ENCODE measurements at places on chromosomes 16 and 17.
A peak's percentile ranks its signal among the peaks of the same experiment; 100 is the strongest.

DNA sequence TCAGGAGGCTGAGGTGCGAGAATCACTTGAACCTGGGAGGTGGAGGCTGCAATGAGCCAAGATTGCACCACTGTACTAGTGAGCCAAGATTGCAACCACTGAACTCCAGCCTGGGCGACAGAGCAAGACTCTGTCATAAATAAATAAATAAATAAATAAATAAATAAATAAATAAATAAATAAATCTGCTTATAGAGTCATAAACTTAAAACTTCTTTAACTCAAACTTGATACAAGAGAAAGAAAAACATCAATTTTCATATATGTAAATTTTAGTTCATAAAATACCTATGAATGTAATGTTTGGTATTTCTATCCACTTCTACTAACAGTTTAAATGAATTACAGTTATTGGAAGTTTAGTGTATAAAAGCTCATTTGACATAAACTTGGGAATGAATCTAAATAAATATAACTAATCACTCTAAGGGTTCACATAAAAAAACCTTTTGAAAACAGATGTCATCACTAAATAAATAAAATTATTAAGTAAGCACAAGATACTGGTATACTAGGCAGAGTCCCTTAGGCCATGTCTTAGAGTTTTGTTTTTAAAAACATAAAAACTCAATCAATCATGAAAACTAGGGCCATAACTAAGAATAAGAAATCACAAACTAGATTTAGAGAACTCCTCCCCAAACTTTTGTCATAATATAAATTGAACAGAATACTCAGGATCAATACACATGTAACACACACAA, 54.1 kb downstream of the SMURF2 start:
- H3K27me3 ChIP-seq, result no peaks in the 10 kb centered on the region
- H3K4me1 ChIP-seq, result no peaks in the 10 kb centered on the region
- H3K36me3 ChIP-seq, result no peaks in the 10 kb centered on the region
- no peak overlapping the region for H3K4me3 ChIP-seq
- DNase-seq, result no peak

GRCh38 chr16:50991436-50991835, 159.6 kb downstream of the SALL1 start:
- no peak overlapping the region for H3K27ac ChIP-seq
- no peaks in the 10 kb centered on the region for H3K4me1 ChIP-seq
- H3K36me3 ChIP-seq, result no peaks in the 10 kb centered on the region
- no peak for DNase-seq
- H3K27me3 ChIP-seq, result no peaks in the 10 kb centered on the region

GRCh38 chr17:38577244-38577643, 28.5 kb downstream of the SRCIN1 start:
- H3K36me3 ChIP-seq, result no peaks in the 10 kb centered on the region
- H3K27me3 ChIP-seq, result peaks cover 47% of the 10 kb centered on the region
- no peak for DNase-seq
- peak overlapping the region; percentile 16 for H3K4me3 ChIP-seq

DNA sequence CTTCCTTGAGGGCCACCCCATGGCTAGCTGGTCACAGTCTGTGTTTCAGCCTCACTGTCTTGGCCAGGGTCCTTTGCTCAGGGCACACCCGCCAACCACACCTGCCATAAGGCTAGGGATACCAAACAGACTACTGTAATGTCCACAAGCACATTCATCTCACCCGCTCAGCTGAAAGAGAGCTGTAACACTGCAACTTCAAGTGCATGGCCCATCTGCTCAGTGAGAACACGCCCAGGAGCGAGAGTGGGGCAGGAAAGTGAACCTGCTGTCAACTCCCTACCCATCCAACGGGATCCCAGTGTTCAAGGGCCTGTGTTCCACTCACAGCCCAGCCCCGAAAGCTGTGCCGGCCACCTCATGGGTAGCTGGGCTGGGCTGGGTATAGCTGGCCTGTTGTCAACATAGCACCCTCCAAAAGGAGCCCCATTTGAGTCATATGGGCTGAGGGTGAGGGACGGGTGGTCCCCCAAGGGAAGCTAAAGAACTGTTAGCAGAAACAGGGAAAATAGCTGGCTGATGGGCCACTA, 55.7 kb downstream of the SCNN1B start:
- no peak overlapping the region for H3K4me3 ChIP-seq
- no peak overlapping the region for H3K27ac ChIP-seq
- H3K36me3 ChIP-seq, result no peaks in the 10 kb centered on the region
- no peaks in the 10 kb centered on the region for H3K4me1 ChIP-seq

GRCh38 chr17:19322861-19323260, 39.7 kb downstream of the B9D1 start:
- H3K27me3 ChIP-seq, result no peaks in the 10 kb centered on the region
- no peak overlapping the region for H3K27ac ChIP-seq
- no peak overlapping the region for H3K4me3 ChIP-seq
- H3K4me1 ChIP-seq, result peaks cover 2% of the 10 kb centered on the region
- peaks cover 11% of the 10 kb centered on the region for H3K36me3 ChIP-seq

DNA sequence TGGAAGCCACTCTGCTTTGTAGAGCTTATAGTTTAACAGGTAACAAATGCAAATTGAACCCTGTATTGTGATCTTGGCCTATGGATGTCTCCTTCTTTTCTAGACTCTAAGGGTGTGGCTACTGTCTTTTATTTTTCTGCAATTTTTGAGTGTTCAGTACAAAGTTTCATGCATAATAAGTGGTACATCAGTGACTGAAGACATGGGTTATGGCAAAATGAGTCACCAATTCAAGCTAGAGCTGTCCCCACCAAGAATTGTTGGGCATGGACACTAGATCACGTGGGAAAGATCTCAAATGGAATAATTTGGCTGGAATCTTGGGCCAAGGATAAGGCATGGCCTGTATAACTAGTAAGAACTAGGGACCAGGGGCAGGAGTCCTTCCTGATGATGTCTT, 228.4 kb upstream of the N4BP1 start:
- H3K27me3 ChIP-seq, result no peaks in the 10 kb centered on the region
- no peak overlapping the region for H3K4me3 ChIP-seq
- no peak for DNase-seq
- no peaks in the 10 kb centered on the region for H3K36me3 ChIP-seq
- no peak overlapping the region for H3K27ac ChIP-seq

- H3K4me1 ChIP-seq, result peaks cover 14% of the 10 kb centered on the region
- no peaks in the 10 kb centered on the region for H3K36me3 ChIP-seq
- H3K27ac ChIP-seq, result no peak overlapping the region
- DNase-seq, result no peak
- H3K27me3 ChIP-seq, result no peaks in the 10 kb centered on the region
Measured at GRCh38 chr17:83050651-83051395, 28.6 kb upstream of the METRNL start.

GRCh38 chr16:14300705-14301168, 229.6 kb downstream of the MRTFB start:
- peaks cover 6% of the 10 kb centered on the region for H3K4me1 ChIP-seq
- peak; percentile 68 for DNase-seq
- H3K4me3 ChIP-seq, result no peak overlapping the region
- no peaks in the 10 kb centered on the region for H3K36me3 ChIP-seq
- H3K27me3 ChIP-seq, result no peaks in the 10 kb centered on the region

- no peaks in the 10 kb centered on the region for H3K36me3 ChIP-seq
- peaks cover 17% of the 10 kb centered on the region for H3K4me1 ChIP-seq
- no peak for DNase-seq
- no peak within 1 kb of the TSS for H3K27ac ChIP-seq
Measured at GRCh38 chr17:6713130-6713917, at the start of gene SLC13A5. TSS of gene SLC13A5 (minus strand) at chr17:6713369. CDS start at chr17:6713333, 36 bp downstream.

DNA sequence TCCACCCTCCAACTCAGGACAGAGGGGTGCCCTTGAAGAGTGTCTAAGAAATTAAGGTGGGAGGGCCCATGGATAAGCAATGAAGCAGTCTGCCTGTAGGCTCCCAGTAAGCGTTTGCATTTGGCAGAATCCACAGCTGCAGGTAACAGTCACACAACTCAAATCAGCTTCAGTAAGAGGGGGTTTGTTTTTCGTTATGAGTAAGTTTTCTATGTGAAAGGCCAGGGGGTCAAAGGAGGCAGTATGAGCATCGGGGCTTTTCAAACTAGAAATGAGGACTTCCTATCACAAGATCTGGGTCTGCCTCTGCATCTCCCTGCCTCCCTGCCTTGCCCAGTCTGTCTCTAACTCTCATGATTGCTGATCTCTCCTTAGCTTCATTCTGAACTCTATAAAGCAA, 128.1 kb upstream of the CCL2 start:
- no peaks in the 10 kb centered on the region for H3K36me3 ChIP-seq
- H3K27me3 ChIP-seq, result no peaks in the 10 kb centered on the region
- DNase-seq, result no peak
- H3K4me3 ChIP-seq, result no peak overlapping the region
- no peaks in the 10 kb centered on the region for H3K4me1 ChIP-seq

DNA sequence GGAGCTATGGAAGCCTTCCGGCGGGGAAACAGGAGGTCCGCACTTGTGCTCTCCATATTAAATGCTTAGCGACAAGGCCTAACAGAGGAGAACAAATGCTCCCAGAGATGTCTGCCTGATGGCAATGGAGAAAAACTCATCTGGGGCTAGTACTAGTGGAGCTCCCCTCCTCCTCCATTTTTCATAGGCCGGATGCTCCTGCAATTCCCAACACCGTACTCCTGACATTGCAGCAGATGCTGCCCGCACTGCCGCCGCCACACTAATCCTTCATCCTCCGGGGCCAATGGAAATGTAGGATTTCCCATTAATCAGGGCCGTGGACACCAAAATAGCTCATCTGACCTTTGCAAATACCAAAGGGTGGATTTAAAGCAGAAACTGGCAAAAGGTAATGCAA, 27.5 kb downstream of the TOM1L2 start:
- DNase-seq, result no peak
- H3K36me3 ChIP-seq, result no peaks in the 10 kb centered on the region
- no peak overlapping the region for H3K4me3 ChIP-seq
- H3K4me1 ChIP-seq, result peaks cover 20% of the 10 kb centered on the region
- no peak overlapping the region for H3K27ac ChIP-seq

DNA sequence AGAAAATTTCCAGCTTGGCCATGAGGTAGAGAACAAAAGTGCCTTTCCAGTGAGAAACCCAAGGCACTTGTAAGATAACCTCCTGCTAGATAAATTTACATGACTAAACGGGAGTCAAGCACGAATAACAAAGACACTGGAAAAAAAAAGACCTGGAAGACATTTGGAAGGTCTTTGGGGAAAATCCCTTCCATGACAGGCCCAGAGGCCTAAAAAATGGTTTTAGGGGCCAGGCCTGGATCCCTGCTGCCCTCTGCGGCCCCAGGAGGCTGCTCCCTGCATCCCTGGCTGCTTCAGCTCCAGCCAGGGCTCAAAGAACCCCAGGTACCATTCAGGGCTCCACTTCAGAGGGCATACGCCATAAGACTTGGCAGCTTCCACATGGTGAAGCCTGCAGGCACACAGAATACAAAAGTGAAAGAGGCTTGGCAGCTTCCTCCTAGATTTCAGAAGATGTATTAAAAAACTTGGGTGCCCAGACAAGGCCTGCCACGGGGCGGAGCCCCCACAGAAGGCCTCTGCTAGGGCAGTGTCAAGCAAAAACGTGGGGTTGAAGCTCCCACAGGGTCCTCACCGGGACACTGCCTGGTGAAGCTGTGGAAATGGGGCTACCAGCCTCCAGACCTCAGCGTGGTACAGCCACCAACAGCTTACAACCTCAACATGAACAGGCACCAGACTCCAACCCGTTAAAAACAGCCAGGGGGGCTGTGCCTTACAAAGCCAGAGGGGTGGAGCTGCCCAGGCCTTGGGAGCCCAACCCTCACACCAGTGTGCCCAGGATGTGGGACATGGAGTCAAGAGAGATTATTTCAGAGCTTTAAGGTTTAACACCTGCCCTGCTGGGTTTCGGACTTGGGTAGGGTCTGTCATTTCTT, 77.1 kb downstream of the SDK2 start:
- DNase-seq, result no peak
- H3K36me3 ChIP-seq, result no peaks in the 10 kb centered on the region
- H3K4me3 ChIP-seq, result peak overlapping the region; percentile 18
- H3K4me1 ChIP-seq, result peaks cover 3% of the 10 kb centered on the region
- H3K27me3 ChIP-seq, result no peaks in the 10 kb centered on the region

- H3K27me3 ChIP-seq, result no peaks in the 10 kb centered on the region
- no peaks in the 10 kb centered on the region for H3K36me3 ChIP-seq
- H3K4me1 ChIP-seq, result peaks cover 35% of the 10 kb centered on the region
- H3K4me3 ChIP-seq, result peak overlapping the region; percentile 80
Measured at GRCh38 chr17:17682293-17682736, 1.1 kb downstream of the RAI1 start.

GRCh38 chr16:75108792-75109731, 7.5 kb downstream of the LDHD start:
- no peak overlapping the region for H3K27ac ChIP-seq
- peaks cover 38% of the 10 kb centered on the region for H3K4me1 ChIP-seq

GRCh38 chr17:51914577-51914976, 243.9 kb downstream of the CA10 start:
- no peaks in the 10 kb centered on the region for H3K27me3 ChIP-seq
- no peaks in the 10 kb centered on the region for H3K36me3 ChIP-seq
- no peaks in the 10 kb centered on the region for H3K4me1 ChIP-seq
- DNase-seq, result no peak

- H3K4me3 ChIP-seq, result no peak overlapping the region
- H3K36me3 ChIP-seq, result peaks cover 10% of the 10 kb centered on the region
- H3K27ac ChIP-seq, result no peak overlapping the region
Measured at GRCh38 chr17:57108671-57109392, 23.8 kb downstream of the AKAP1 start.

GRCh38 chr17:80029258-80029974, 6.3 kb downstream of the TBC1D16 start:
- peaks cover 6% of the 10 kb centered on the region for H3K36me3 ChIP-seq
- peaks cover 2% of the 10 kb centered on the region for H3K4me1 ChIP-seq
- no peak overlapping the region for H3K4me3 ChIP-seq
- H3K27ac ChIP-seq, result no peak overlapping the region
- DNase-seq, result peak; percentile 21
- no peaks in the 10 kb centered on the region for H3K27me3 ChIP-seq

GRCh38 chr16:81405702-81406113, 38.9 kb upstream of the CMIP start:
- no peak overlapping the region for H3K4me3 ChIP-seq
- peak overlapping the region; percentile 77 for H3K27ac ChIP-seq
- H3K27me3 ChIP-seq, result no peaks in the 10 kb centered on the region
- peaks cover 21% of the 10 kb centered on the region for H3K4me1 ChIP-seq
- no peaks in the 10 kb centered on the region for H3K36me3 ChIP-seq
- peak; percentile 98 for DNase-seq

- H3K4me1 ChIP-seq, result no peaks in the 10 kb centered on the region
- DNase-seq, result no peak
- no peaks in the 10 kb centered on the region for H3K27me3 ChIP-seq
- H3K36me3 ChIP-seq, result no peaks in the 10 kb centered on the region
- H3K4me3 ChIP-seq, result no peak overlapping the region
Measured at GRCh38 chr16:62156971-62157370, 120.7 kb upstream of the CDH8 start.
